Cerebellar nuclear complex (tissue), 1 donor: ENCODE measurements at places on chromosomes 7 and 10.

- DNase-seq, result no peak
These were observed 194.1 kb downstream of the DGKI start for GRCh38 chr7:137652721-137653120.

- no peak for DNase-seq
These were observed 30.5 kb downstream of the NPS start for GRCh38 chr10:127579640-127580039.

DNA sequence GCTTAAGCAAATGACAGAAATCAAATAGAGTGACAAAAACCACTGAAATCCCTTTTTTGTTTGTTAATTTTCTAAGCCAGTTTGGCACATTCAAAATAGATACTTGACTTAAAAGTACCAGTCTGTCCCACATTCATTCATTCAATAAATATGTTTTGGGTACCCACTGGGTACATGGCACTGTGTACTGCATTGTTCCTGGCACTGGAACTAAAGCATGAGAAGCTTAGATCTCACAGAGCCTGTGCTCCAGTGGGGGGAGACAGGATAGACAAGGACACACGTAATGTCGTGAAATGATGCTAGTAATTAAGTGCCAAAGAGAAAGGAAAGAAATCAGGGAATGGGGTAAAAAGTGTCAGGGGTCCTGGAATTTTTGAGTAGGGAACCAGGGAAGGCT, 13.0 kb downstream of the MTURN start:
- DNase-seq, result no peak

DNA sequence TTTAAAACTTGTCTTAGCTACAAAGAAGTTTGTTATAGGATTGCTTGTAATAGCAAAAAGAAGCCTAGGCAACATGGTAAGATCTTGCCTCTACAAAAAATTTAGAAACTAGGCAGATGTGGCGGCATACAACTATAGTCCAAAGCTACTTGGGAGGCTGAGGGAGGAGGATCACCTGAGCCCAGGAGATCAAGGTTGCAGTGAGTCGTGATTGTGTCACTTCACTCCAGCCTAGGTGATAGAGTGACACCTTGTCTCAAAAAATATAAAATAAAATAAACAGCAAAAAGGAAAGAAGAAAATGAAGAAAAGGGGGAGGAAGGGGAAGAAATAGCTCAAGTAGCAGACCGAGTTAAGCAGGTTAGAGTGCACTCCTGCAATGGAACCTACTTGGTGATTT, 47.0 kb upstream of the MPP7 start:
- DNase-seq, result no peak

DNA sequence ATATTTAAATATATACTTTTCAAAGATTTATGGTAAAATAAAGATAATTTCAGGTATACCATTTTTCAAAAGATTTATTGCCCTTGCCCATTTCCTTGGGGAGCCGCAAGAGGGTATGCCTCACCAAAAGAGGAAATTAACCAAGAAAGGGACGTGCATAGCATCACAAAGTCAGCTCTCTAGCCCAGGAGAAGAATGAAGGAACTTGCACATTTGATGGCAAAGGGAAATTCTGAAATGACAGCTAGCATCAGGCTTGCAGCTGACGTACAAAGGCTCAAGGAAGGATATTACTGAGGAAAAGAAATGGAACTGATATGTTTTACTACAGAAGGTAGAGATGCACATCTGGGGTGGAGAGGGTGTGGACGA, 93.6 kb upstream of the RSU1 start:
- no peak for DNase-seq

DNA sequence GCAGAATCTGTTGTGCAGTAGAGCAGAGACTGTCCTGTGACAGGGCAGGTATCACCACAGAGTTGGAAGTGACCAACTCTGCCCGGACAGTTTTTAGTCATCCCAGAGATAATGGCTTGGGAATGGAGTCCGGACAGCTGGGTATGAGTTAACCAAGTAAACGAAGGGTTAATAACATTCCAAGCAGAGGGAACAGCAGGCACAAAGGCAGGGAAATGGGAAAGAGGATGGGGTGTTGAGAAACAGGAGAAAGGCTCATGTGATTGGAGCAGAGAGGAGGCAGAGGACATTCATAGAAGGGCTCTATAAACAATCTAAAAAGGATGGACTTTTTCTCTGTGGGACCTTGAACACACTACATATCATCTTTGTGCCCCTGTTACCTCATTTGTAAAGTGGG, 132.2 kb upstream of the YAE1 start:
- DNase-seq, result no peak

DNA sequence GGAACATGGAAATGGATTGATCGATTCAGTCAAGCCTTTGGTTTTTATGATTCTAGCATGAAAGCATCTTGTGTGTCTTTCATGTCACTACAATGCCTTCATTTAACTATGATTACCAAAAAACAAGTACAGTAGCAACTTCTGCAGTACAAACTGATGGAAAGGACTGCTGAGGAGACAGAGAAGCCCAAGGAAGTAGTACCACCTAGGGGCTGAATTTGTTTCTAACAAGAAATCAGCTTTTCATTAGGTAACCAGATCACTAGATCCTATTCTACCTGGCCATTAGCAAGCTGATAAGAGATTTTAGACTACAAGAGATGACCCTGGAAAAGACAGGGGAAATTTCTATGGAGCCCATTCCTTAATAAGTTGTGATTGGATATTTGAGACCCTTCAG, 3.2 kb upstream of the IFIT1 start:
- DNase-seq, result no peak

DNA sequence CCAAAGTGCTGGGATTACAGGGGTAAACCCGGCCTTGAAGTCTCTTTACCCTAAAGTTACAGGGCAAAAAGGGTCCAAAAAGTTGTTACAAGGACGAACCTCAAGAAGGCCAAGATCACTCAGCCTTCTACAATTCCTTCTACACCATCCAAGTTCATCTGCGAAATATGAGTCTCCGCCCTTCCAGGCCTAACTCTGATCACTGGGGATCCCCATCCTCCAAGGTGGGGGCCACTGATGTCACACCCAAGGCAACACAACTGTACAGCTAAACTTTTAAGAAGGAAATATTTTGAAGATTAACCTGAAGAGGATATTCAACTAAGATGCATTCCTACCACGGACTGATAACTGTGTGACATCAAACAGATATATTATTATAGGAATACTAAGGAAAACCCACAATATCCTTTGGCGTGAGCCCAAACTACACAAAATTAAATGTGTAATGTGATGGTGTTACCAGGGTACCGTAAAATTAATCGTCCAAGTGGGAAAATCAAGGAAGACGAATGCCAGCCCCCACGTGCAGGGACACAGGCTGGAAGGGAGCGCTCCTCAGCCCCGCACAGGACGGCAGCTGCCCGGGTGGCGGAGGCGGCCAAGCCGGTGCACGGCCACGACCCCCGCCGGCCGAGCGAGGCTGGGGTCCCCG, 1.0 kb downstream of the PAXIP1 start:
- no peak for DNase-seq

DNA sequence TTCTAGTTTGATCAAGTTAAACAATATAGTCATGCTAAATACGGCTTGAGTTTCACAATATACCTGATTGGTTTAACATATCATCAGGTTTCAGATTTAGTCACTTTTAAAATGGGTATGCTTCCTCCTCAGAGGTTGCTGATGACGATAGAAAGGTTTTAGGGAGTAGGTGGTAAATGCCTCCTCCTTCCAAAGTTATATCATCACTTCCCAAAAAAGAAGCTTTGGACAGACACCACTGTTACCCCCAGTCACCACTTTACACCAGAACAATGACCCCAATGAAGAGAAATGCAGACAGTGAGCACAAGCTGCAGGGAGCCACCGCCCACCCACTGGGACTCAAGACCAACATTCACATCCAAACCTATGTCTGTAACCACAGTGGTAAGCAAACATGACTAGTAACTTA, 244.6 kb downstream of the SORCS1 start:
- no peak for DNase-seq

DNA sequence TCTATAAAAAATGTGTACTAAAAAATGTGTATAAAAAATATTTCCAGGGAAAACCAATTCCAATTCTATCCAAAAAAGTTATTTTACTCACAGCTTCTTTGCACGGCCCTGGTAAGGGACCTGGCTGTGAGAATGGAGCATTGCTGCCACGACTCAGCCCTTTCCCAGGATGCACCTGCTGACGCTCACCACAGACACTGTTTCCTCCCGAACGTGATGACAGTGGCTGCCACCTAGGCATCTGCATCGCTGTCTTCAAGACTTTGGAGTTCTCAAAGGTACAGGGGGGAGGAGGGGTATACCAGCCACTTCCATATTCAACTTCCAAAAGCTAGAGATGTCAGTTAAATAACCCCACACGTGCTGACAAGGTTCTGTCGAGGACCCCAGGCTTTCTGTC, 23.9 kb upstream of the PTPRN2 start:
- DNase-seq, result no peak
